Stimulated activated CD8-positive, alpha-beta memory T cell treated with anti-CD3 and anti-CD28 coated beads, Interleukin-7, amount 100 ng/mL, for 24 hours (primary cell): ENCODE measurements at places on chromosomes 12 and 14.

- DNase-seq: no peak
Measured at GRCh38 chr12:68319988-68320623, 12.1 kb downstream of the MDM1 start.

DNA sequence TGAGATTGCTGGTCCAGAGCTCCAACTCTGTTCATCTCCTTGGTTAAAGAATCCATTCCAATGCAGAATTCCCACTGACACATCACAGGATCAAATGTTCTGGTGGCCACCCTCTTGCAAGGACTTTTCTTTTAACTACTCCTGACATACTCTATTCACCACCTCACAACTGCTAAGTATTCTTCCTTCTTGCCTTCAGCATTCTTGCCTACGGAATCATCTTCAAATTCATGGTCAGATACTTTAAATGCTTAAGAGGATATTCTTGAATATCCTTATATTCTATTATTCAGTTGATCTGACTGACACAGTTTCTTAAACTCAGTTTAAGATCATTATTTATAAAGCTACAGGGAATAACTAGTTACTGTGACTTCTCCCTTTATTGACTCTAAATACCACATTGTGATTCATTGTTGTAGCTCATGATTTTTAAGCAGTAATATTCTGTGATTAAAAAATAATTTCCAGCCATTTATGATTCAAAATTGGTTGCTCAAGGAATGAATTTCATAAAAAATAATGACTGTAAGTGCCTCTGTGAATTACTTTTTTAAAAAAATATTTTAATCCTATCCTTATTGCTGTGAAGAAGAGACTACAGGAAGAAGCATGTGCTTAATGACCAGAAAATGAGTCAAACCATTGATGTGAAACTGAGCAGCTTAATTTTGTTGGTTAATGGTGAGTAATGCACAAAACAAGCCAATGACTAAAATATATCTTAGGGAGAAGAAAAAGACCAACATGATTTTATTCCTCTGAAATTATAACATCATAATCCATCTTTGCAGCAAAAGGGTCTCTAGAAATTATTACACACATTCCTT, 207.1 kb downstream of the PIK3C2G start:
- DNase-seq: no peak

DNA sequence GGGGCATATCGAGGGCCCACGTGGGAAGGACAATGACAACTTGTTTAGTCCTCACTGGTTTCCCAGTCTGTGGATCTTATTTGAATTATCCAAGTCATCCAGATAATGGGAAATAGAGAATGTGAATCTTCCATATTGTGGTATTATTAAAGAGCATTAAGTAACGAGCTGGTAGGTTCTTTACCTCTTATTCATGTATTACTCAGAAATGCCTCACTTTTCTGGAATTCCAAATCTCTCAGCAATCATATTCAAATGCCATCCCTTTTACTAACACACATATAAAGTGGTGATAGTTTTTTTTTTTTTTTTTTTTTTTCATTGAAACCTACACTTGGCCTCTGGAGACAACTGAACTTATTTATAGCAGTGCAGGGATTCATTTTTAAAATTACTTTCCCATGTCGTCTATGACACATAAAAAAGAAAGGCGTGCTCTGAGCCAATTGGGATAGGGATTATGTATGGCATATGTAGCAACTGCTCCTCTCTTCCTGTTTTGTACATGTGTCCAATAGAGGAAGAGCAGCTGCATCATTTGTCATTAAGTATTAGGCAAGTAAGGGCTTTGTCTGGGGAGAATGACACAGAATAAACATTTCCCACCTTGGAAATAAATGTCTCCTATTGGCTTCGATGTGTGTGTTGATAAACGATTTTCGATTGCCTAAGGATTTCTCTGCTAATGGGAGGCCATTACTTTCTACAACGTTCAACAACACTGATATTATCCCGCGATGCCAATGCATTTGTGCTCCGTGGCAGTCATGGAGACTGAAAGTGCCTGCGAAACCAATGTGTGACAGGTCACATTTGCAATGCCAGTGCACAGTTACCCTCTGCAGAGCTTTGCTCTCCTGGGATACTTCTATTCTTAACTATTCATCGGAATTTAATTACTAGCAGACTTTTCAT, 78.6 kb upstream of the IFNG-AS1 start:
- DNase-seq: no peak

GRCh38 chr14:52473557-52473956, 78.7 kb downstream of the TXNDC16 start:
- DNase-seq: no peak

DNA sequence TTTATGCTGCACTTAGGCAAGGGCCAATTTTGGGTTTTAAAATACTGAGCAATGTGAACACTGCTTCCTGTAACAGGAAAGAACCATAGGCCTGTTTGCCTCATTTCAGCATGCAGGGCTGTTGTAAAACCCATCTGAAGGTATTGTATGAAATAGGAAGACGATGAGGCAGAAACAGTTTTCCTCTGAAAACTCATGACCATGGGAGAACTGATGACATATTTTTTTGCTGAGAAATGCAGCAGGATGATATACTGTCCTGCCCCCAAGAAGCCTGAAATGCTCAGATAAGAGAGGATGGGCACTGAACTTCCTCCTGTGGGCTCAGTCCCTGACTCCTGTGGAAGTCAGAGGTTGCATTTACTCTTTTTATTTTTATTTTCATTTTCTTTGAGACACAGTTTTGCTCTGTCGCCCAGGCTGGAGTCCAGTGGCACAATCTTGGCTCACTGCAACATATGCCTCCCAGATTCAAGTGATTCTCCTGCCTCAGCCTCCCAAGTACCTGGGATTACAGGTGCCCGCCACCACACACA, 17.4 kb downstream of the PYGL start:
- no peak for DNase-seq

DNA sequence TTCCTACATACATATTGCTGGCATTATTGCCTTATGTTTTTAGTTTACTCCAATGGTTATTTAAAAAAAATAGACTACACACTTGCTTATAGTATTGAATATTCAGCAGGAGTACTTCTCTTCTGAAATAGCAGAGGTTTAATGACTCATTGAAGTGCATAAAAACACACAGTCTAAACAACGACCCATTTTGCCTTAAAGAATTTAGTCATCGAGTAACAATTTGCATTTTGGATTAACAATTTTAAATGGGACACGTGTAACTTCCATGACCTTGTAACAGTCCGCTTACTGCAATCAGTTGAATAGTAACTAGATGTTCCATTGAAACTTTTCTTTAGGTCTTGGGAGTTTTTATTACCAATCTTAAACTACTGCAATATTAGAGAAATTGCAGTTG, 9.0 kb downstream of the TRHDE start:
- no peak for DNase-seq

DNA sequence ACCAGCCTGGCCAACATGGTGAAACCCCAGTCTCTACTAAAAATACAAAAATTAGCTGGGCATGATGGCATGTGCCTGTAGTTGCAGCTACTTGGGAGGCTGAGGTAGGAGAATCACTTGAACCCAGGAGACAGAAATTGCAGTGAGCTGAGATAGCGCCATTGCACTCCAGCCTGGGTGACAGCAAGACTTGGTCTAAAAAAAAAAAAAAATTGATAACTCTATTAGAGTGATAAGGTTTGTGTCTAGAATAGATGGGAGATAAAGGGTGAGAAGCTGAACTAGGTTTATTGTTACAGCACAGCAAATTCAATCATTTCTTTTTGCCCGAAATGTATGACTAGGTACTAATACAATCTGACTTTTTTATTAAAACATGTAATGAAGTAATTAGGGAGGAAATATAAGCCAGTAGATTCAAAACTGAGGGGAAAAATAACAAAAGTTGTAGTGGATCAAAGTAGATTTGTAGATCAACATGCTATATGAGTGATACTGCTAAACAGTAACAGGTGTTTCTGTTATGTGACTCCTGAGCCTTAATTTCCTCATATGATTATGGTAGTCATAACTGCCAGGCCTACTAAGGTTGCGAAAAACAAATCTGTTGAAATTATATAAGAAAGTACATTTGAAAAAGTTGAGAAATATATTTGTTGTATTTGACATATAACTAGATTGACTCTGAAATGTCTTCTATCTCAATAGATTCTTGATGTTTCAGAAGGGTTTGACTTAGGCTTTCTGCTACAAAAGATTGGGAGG, 83.6 kb downstream of the WNK1 start:
- DNase-seq: no peak

GRCh38 chr14:32809255-32809654, 129.4 kb upstream of the NPAS3 start:
- DNase-seq: no peak

GRCh38 chr12:43976027-43976426, 140.1 kb downstream of the TMEM117 start:
- no peak for DNase-seq

GRCh38 chr12:76424941-76425340, 76.7 kb upstream of the BBS10 start:
- no peak for DNase-seq

DNA sequence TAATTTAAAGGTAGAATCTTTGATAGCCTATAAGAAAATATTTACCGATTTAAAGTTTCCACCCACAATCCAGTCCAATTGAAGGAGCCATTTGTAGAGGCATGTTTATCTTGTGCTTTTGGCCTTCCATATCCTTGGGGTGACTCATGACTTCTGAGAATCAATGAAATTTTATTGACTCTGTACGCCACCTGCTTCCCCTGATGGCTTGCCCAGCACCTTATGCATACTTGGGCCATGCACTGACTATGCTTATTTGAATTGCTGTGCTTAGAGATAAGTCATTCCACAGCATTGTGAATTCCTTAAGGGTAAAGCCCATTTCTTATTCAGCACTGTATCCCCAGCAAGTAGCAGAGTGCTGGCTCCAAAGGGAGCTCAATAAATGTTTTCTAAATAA, 954.8 kb upstream of the SEL1L start:
- no peak for DNase-seq

DNA sequence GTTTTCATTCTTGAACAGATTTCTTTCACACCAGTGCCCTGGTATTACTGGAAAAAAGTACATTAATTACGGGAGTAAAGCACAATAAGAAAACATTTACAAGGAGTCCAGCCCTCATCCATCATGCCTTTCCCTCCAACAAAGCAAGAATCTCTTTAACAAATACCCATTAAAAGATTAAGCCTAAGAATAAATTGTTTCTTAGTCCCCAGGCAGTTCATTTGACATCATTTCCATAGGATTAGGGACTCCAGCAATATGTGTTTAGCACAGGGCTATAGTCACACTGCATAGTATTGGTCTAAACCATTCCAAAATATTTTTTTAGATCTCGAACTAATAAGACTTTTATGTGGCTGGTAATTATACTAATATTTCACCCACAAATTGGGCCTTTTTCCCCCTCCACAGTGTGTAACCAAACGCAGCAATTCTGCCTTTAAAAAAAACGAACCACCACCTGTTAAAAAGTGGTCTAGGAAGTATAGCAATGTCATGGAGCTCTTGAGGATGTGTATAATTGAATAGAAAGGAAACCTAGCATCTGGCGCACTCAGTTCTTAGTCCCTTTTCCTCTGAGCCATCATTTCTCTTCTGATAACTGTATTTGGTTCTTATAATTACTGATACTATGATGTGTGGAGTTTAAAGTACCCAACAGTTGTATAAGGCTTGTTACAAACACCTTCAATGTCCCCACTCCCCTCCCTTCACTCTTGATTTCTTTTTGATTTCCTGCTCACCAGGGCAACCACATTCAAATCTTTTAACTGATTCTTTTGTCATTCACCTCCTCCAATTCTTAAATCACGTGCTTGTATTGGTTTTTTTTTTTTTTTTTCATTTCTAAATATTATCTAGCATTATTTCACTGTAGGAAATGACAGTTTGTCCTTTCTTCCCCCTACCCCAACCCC, 138.7 kb downstream of the ETV6 start:
- no peak for DNase-seq

DNA sequence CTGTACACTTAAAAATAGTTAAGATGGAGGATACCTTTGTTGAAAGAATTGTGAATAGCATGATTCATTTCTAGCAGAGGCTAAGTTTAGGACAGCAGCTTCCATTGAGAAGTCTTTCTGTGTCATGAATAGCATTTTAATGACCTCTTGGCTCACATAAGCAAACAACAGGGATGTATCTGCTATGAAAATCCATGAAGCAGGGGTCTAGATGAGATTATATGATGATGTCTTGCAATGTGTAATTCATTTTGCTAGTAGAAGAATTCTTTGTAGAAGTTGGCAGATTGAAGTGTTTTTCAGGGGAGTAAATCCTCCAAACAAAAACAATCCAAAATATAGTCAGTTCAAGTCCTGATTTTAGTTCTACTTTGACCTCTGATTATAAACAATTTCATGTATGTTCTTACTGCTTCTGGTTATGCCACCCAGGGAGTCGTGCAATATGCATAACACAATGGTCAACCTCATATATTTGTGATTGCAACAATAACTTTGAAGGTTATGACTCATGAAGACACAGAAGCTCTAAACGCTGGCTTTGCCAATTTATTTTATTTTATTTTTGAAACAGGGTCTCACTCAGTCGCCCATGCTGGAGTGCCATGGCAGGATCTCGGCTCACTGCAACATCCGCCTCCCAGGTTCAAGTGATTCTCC, 6.9 kb upstream of the RD3L start:
- DNase-seq: no peak

- DNase-seq: no peak
Measured at GRCh38 chr14:53715193-53715721, 241.4 kb downstream of the BMP4 start.

DNA sequence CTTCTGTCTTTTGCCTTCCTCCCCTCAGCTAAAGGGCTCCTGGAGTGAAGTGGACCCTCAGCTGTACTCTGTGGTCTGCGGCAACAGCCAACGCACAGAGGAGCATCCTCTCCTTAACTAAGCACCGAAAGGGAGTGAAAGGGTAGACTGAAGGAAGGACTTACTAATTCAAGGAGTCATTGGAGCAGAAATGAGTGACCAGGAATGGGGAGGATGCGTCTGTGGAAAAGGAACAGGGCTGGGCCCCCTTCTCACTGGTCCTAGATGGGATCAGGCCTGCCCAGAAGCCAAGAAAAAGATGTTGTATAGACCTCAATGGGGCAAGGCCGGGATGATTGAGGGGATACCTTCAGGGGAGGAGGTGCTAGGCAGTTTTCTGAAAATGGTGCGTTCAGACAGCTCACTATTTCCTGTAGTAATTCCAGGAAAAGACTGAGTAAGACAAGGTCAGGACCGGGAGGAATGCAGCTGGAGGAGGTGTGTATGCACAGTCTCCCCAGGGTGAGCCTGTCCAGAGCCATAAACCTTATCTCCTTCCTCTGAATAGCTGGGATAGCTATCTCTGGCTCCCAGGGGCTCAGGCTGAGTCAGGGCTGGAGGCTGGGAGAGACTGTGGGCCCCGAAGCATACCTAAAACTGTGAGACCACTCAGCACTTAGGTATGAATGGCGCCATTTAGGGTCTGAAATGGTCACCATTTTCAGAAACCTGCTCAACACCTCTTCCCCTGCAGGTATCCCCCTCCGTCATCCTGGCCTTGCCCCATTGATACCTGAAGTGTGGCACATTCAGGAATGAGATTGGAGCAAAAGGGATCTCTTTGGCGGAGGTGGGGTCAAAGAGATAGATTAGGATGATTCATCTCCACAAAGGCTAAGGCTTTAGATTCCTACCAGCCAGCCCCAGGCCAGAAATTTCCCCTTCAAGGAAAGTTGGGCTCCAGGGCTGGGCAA, 20.2 kb upstream of the KRT8 start:
- no peak for DNase-seq
